ENCODE measurements at places on chromosomes 2 and 18. TPM values are rescaled to one million over a fixed set of nuclear protein-coding genes. Genes with fewer than 3 reads are reported as not detected.

The BCL11A gene
- total RNA-seq, result 3.5 TPM

The SAG gene
- not detected for total RNA-seq

The PRSS56 gene
- total RNA-seq, result not detected

The ADAM23 gene
- total RNA-seq, result 3.5 TPM

The C2orf80 gene
- not detected for total RNA-seq

The ORC4 gene
- 39.5 TPM for total RNA-seq

The ATOH8 gene
- total RNA-seq, result 50.1 TPM

The FSHR gene
- total RNA-seq, result not detected

The HOXD4 gene
- 7.8 TPM for total RNA-seq

The KRTCAP3 gene
- not detected for total RNA-seq

Measured in GM23248 (cell line).